ENCODE measurements at places on chromosomes 12 and 14.

- no peak for DNase-seq
Observed at GRCh38 chr12:101877806-101878242, 444 bp downstream of the DRAM1 start.

- DNase-seq, result no peak
Observed at GRCh38 chr14:61524936-61525292, 170.4 kb upstream of the HIF1A start.

GRCh38 chr12:118238888-118239287 is 103.0 kb downstream of the PEBP1 start:
- no peak for DNase-seq

DNA sequence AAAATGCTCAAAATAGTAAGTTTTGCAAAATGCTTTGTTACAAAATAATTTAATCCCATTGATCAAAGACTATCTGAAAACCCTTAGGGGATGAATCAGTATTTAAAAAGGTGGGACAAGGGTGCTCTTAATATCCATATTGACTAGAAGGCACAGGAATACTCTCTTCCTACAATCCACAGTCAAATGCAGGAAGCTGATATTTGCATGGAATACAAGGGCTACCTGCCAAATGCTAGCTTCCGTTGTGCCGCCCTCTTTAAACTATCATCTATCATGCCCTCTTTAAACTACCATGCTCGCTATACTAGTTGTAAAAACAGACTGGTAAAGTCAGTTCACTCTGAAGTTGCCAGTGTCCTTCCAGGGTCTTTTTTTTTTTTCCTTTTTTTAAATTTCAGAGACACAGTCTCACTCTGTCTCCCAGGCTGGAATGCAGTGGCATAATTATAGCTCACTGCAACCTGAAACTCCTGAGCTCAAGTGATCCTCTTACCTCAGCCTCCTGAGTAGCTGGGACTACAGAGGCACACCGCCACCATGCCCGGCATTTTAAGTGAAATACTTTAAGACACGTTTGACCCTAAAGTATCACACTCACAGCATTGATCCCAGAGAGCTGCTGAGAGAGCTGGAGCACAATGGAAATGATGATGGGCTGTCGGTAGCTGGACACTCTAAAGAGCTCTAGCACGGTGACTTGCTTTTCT is 6.7 kb downstream of the SLC2A3 start:
- DNase-seq, result no peak

- peak; percentile 94 for DNase-seq
Observed at GRCh38 chr12:121196902-121197301, 13.0 kb upstream of the P2RX4 start.

DNA sequence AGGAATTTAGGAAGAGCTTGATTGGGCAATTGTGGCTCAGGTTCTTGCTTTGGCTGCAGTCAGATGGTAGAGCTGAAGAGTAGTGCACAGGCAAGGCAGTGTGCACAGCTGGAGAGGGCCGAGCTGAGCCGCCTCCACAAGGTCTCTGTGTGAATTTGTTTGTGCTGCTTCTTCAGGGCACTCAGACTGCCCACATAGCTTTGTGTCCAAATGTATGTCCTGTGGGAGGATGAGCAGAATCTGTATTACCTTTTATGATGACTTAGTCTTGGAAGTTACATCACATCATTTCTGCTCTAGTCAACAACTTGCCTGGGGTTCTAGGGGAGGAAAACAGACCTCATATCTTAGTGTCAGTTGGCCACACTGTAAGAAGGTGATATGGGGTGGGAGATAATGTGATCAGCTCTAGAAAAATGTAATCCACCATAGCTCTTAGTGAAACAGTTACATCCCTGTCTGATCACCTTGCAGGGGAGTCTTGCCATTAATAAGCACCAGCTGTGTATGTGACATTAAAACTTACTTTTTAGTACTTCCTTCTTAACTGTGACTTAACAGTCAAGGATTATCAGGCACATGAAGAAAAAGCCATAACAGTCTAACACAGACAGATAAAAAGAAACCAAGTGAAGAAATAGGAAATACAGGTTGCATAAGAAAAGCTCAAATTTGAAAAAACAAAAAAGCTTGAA is 53.4 kb downstream of the RCOR1 start:
- DNase-seq, result peak; percentile 81

GRCh38 chr14:105151838-105152793 is 16.5 kb downstream of the JAG2 start:
- DNase-seq, result no peak

GRCh38 chr12:128856035-128856790 is 2.9 kb downstream of the GLT1D1 start:
- no peak for DNase-seq

DNA sequence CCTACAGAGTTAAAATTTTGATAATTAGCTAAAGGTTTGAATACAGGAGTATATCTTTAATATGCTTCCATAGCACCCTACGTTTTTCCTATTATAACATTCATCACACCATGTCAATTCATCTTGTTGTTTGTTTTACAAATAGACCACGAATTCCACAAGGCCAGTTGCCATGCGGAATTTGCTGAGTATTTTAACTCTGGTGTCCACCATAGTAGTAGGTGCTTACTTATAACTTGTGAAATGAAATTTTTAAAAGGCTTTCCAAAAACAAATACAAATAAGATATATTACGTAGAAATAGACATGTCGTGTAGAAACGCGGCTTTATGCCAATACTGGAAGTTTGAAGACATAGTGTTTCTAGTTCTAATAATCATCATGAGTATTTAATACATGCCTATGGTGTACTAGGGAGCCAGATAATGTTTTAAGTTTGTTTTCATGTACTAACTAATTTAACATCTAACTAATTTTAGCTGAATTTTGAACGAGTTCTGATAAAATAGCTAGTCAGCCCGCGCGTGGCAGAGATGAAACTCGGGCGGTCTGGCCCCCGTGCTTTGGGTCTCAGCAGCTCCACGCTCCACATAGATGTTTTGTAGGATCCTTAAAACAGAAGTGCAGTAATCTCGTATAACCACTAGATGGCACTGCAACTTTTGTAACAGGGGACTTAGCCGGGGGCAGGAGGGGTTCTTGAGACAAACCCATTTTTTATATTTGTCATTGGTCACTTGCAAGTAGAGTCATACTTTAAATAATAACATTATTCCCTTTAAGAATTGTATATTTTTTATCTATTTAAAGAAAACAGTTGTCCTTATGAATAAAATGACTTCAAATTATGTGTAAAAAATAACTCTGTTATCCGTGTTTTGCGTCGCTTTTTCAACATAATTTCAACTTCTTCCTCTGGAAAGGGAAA is 10.2 kb downstream of the CD69 start:
- DNase-seq, result peak; percentile 88

GRCh38 chr14:68513137-68513536 is 279.7 kb downstream of the ZFP36L1 start:
- no peak for DNase-seq

GRCh38 chr12:61254225-61254624 is 1006.0 kb upstream of the USP15 start:
- no peak for DNase-seq

DNA sequence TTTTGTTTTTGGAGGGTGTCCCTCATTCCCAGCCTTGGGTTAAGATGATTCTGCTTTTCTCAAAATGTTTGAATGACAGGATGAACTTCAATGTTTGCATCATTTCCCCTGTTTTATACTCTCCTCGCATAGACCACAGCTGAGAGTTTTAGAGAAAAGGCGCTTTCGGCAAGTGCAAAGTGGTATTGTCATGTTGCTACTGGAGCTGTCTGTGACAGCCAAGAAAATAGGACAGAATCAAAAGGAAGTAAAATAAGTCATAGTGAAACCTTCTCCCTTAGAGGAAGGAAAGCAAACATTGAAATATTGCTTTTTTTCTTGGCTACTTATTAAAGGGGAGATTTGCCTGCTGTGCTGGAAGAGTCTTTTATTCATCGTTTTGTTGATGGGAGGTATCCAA is 33.5 kb upstream of the ARHGAP5 start:
- no peak for DNase-seq

DNA sequence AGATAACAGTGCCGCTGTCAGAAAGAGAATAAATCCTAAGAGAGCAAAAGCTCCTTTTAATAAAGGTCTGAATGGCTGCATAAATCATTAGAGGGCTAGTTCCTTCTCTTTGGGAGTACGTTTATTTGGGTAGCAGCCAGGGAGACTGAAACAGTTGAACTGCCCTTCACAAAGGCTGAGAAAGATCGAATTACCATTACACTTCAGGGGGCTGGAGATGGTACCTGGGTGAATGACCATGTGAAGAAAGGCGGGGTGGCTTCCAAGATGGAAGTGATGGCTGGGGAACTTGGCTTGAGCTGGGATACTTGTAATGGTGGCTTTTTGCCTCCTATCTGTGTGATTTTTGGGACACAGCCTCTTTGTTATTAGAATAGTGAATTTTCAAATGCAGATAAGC is 1.7 kb upstream of the FGD4 start:
- DNase-seq, result no peak

DNA sequence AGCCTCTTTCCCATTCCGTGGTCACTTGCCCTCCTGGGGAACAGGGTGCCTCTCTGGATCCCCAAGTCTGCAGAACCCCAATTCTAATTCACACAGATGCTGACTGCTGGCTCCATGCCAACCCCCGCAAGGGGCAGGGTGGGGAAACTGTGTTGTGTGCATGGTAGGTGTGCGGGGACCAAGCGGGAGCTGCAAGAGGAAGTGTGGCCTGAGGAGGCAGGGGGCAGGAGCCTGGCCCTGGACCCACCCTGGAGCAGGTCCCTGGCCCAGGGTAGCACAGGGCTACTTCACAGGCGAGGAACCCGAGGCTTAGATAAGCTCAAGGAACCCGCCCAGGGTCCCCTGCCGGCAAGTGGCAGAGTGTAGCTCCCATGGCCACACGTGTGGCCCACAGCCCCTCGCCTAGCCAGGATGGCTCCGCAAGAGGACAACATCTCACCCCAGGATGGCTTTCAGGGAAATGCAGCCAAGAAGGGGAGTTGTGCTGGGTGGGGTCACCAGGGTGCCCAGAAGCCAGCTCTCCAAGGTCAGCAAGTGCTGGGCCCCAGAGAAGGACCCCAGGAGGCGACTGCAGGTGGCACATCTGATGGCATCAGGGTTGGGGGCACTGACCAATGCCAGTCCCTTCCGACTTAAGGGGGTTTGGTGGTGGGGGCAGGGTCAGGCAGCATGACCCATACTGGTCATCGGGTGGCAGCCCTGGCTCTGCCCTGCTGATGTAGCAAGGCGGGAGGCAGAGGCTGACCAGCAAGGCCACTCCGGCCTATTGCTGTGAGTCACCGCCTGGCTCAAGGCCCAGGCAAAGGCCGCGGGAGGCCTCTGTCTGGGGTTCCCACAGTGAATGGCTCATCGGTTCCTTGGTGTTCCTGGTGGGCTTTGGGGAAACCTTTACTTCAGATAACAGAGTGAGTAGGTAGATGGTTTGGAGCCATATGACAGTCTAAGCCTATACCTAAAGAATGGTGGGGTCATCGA is 37.3 kb upstream of the EML1 start:
- DNase-seq, result no peak

DNA sequence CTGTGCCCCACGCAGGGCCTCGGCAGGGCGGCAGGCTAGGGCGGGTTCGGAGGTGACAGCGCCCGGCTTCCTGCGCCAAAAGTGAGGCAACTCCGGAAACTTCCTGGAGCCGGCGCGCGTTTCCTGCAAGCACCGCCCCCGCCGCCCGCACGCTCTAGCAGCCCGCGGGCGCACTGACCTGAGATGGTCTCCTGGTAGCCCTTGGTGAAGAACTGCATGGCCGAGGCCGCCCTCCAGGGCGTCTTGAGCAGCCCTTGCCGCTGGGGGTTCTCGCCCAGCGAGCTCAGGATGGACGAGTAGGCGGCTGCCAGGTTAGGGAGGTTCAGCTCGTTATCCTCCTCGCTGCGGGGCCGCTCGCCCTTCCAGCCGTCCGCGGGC is 494 bp downstream of the GCH1 start:
- DNase-seq, result peak; percentile 83

DNA sequence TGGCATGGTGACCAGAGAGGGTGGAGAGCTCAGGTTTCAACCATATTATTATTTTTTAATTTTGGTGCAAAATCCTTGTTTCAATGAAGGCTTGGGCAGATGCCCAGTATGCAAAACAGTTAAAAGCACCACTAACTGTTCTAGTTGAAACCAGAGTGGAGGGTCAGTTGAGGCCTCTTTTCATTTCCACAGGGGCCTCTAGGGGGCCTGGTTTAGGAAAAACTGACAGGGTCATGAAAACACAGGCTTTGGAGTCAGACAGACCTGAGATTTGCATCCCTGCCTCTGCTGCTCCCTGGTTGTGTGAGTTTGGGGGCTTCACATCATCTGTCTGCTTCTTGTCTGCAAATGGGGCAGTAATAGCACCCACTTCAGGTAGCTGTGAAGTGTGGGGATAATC is 3.3 kb upstream of the RPH3A start:
- no peak for DNase-seq

DNA sequence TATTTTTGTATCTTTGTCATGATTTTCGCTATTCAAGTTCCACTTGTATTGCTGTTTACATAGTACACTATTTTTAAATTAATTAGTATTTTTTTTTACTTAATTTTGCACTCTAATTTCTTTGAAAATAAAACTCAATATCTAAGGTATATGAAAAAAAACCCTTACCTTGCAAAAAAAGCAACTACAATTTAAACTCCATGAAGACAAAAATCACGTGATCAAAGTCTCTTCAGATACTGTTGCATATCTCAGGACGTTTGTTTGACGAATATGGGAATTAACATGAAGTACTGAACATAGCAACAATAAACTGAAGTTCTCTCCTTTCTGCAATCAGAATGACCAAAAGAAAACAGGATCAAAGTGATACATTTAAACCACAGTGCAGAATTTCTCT is 968.4 kb upstream of the SEL1L start:
- DNase-seq, result no peak

- no peak for DNase-seq
Observed at GRCh38 chr14:22656945-22657731, 13.0 kb upstream of the OR6J1 start.

- DNase-seq, result peak; percentile 84
Observed at GRCh38 chr12:124734224-124734788, 129.4 kb downstream of the SCARB1 start.

GRCh38 chr14:42200957-42201356 is 594.3 kb downstream of the LRFN5 start:
- DNase-seq, result no peak

DNA sequence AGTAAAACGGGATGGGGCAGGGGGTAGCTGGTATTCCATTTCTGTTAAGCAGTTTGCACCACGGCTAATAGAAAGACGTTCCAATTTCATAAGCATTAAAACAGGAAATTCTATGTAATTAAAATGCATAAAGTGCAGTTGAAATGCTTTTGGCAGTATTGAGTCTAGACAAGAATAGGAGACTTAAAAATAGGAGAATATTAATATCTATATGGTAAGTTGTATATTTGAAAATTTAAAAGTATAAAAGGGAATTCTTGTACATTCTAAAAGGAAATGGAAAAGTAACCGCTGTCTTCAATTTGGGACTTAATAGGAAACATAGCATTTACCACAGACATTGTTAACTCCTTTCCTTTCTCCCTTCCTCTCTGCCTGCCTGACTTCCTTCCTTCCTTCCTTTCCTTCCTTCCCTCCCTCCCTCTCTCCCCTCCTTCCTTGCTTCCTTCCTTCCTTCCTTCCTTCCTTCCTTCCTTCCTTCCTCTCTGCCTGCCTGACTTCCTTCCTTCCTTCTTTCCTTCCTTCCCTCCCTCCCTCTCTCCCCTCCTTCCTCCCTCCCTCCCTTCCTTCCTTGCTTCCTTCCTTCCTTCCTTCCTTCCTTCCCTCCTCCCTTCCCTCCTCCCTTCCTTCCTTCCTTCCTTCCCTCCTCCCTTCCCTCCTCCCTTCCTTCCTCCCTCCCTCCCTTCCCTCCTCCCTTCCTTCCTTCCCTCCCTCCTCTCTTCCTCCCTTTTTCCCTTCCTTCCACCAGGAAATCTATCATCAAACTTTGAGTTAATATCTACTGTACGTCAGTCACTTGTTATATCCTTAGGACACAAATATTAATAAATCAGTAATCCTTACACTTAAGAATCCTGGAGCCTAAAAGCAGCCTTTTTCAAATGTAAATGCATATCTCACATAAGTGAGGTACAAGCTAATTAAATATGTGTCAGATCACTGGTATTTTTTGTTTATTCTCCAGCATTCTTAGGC is 1049.3 kb downstream of the GALC start:
- no peak for DNase-seq

All from AML-193 (cell line).